ENCODE measurements at places on chromosomes 11 and 22.

GRCh38 chr11:75869661-75870455 is 54.8 kb downstream of the UVRAG start:
- DNase-seq, result no peak

GRCh38 chr22:50039669-50040443 is 18.2 kb downstream of the TTLL8 start:
- DNase-seq, result no peak

GRCh38 chr11:73950869-73951710 is at the start of gene DNAJB13:
TSS of gene DNAJB13 (plus strand) at chr11:73951026. CDS start at chr11:73951070, 44 bp downstream.
- DNase-seq, result no peak

GRCh38 chr11:120052196-120052775 is 85.6 kb downstream of the TRIM29 start:
- DNase-seq, result no peak

DNA sequence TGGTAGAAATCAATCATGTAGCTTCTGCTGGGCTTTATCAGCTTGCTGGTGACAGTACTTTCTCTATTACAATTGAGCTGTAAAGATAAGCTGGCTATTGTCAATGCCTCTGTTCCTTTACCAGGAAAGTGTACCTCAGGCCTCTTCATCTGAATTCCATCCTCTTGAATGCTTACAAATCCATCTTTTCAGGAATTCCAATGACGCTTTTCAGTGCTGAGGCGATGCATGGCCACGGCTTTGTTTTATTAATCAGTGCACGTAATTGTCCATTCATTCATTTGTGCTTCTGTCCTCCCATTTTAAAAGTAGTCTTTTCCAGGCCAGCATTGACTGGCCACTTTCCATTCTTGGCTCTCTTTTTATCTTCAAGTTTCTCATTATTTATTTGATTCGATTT is 202.0 kb downstream of the PGR start:
- DNase-seq, result no peak

GRCh38 chr22:23817146-23817545 is 21.7 kb downstream of the DERL3 start:
- DNase-seq, result no peak

GRCh38 chr11:79167510-79168188 is 273.2 kb downstream of the TENM4 start:
- DNase-seq, result no peak

- DNase-seq, result no peak
These were observed 50.7 kb downstream of the ZNRF3 start for GRCh38 chr22:28934026-28934425.

DNA sequence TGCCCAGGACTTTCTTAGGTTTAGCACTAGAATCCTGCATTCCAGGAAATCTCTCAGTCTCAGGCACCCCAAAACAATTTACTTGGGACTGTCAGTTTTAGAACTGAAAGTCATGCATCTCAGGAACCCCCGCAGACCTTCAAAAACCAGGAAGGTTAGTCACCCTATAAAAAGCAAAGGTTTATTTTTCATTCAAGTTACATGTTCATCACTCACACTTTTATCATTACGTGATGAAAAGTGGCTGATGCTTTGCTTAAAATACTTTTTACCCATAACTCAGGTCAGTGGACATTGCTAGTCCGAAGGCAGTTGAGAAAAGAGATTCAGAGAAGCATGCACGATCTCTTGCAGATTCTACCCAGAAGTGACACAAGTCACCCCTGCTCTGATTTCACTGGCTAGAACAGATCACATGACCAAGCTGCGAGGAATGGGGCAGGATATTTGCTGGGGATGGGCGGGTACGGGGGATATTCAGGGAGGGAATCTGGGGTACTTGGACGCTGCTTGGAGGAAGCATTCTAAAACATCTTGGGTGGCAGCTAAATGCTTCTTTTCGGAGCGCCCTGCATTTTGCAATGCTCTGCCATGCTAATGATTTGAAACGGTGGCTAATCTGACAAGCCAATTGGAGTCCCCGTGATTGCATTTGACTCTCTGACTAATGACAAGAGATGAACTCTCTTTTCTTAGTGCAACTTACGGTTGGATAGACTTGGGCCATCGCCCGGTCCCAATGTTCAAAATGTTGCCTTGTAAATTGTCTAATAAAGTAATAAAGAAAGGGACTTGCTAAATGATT is 110.2 kb downstream of the MIAT start:
- DNase-seq, result no peak

Measured in HFF-Myc (cell line).